Left ventricle myocardium inferior (tissue), 1 donor: ENCODE measurements at places on chromosomes 12 and 14.

- no peak for DNase-seq
- no peaks in the 10 kb centered on the region for H3K27me3 ChIP-seq
- no peaks in the 10 kb centered on the region for H3K36me3 ChIP-seq
- peak overlapping the region; percentile 76 for H3K4me3 ChIP-seq
- peak overlapping the region; percentile 93 for H3K27ac ChIP-seq
Measured at GRCh38 chr12:56151672-56152131, 685 bp upstream of the MYL6B start.

- no peak overlapping the region for H3K4me3 ChIP-seq
- no peaks in the 10 kb centered on the region for H3K27me3 ChIP-seq
Measured at GRCh38 chr12:108582509-108582908, 15.4 kb downstream of the TMEM119 start.

DNA sequence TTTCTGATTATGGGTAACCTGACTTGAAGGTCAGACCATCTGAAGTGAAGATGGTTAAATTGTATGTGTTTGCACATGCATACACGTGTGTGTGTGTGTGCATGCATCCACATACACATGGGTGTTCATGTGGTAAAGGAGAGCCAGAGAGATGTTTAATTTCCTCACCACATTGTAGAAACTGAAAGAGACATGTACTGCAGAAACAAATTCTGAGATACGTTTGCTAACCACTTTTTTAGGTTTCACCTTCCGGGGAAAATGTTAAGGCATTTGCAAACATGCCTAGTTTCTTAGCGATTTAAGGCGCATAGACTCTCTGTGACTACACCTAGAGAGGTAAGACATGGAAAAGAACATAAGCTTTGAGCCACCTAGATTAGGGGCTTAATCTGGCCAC lies 362.9 kb downstream of the RAD51B start:
- H3K4me3 ChIP-seq = no peak overlapping the region
- H3K4me1 ChIP-seq = no peaks in the 10 kb centered on the region
- no peak overlapping the region for H3K27ac ChIP-seq
- no peaks in the 10 kb centered on the region for H3K36me3 ChIP-seq

DNA sequence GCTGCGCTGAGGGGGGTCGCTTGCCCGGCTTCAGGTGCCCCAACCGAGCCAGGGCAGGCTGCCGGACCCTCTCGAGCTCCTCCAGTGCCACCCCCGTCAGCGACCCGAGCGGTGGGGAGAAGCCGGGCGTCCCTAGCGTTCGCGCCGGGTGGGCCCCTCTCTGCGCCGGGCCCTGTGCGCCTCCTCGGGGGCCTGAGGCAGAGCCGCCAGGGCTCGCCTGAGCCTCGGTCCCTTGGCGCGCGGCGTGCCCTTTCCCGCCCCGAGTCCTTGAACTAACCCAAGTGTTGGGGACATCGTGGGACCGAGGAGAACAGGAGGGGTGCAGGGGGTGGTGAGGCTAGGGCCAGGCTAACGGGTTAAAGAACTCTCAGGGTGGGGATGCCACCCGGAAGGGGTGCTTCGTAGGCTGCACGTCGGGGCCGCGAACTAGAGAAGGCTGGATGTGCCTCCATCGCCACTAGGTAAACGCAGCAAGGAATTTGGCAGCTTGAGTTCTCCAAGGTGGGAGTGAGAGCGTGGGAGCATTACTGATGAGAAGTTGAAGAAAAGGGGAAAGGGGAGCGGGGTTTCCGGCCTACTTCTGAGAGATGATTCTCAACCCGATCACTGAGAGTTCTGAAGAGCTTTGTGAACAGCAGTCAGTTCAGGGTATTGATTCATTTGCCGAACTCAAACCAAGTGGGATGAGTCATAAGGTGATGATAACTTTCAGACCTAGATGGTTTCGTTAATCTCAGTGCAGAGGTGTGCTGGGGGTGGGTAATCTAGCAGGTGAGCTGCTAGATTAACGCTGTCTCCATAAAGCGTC lies 618 bp downstream of the RNF34 start:
- H3K27me3 ChIP-seq = no peaks in the 10 kb centered on the region
- peak overlapping the region; percentile 94 for H3K27ac ChIP-seq
- H3K4me1 ChIP-seq = peaks cover 43% of the 10 kb centered on the region

GRCh38 chr14:70595443-70596185 lies 4.8 kb downstream of the MED6 start:
- peaks cover 61% of the 10 kb centered on the region for H3K36me3 ChIP-seq
- no peak for DNase-seq
- H3K4me1 ChIP-seq = peaks cover 44% of the 10 kb centered on the region

DNA sequence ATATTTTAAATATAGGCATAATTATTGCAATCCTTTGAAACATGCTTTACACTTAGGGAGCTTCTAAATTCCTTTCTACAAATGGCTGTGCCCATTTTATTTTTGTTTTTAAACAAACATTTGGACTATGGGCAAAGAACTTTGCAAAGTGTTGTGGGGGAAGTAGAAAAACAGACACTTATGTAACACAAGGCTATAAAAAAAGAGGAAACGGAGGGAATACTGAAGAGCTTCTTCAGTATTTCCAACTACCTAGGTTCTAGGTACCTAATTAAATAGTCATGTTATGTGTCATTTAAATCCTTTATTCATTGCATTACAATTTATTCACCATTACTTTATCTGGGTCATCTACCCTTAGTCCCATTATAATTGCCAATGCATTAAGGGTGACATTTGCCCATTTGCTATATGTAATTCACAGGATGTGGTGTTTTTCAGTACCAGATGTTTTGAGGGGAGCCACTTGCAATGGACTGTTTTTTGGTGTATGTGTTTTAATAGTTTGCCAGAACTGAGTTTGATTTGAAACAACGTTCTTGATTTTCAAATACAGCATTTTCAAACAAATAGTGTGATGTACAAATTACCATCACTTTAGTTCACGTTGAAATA lies 1.5 kb upstream of the MSRB3 start:
- no peaks in the 10 kb centered on the region for H3K27me3 ChIP-seq
- H3K36me3 ChIP-seq = no peaks in the 10 kb centered on the region
- H3K27ac ChIP-seq = no peak overlapping the region
- no peak for DNase-seq

GRCh38 chr14:64465191-64465822 lies at the start of gene AKAP5:
Gene AKAP5, plus strand, starts transcription at chr14:64465499. Its CDS starts 2,896 bp downstream, at chr14:64468395.
- peak; percentile 50 for DNase-seq
- peak within 1 kb of the TSS; percentile 84 for H3K4me3 ChIP-seq
- peak within 1 kb of the TSS; percentile 40 for H3K27ac ChIP-seq
- peaks cover 17% of the 10 kb centered on the region for H3K4me1 ChIP-seq

DNA sequence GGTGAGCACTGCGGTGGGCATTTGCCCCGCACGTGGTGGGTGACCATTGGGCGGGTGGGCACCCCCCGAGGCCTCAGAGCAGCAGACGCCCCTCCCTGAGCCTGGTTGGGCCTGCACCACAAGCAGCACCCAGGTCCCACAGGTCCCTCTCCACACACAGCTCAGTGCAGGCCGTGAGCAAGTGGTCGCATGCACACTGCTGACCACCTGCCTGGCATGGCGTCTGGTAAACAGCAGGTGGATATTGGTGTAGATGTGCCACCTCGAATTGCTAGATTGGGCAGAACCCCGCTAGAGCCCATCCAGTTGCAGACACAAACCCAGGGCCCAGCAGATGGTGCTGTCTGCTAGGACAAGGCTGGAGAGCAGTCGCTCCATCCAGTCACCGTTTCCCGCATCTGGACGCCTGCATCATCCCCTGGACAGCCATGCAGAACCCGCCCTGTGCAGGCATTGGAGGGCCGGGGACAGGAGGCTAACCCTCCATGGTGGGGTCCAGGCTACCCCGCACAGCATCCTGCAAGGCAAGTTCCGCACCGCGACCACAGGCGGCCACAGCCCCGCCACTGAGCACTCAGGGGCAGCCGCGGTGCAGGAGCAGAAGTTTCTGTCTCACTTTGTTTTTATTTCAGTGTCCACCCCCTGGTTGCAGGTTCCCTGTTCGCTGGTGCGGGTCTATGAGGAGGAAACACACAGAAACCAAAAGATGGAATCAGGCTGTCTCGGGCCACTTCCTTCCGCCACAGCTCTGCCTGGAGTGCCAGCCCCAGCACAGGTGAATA lies 45.6 kb upstream of the RIMBP2 start:
- H3K4me1 ChIP-seq = no peaks in the 10 kb centered on the region
- H3K4me3 ChIP-seq = no peak overlapping the region
- peak; percentile 26 for DNase-seq
- H3K27me3 ChIP-seq = peaks cover 51% of the 10 kb centered on the region
- H3K36me3 ChIP-seq = no peaks in the 10 kb centered on the region

DNA sequence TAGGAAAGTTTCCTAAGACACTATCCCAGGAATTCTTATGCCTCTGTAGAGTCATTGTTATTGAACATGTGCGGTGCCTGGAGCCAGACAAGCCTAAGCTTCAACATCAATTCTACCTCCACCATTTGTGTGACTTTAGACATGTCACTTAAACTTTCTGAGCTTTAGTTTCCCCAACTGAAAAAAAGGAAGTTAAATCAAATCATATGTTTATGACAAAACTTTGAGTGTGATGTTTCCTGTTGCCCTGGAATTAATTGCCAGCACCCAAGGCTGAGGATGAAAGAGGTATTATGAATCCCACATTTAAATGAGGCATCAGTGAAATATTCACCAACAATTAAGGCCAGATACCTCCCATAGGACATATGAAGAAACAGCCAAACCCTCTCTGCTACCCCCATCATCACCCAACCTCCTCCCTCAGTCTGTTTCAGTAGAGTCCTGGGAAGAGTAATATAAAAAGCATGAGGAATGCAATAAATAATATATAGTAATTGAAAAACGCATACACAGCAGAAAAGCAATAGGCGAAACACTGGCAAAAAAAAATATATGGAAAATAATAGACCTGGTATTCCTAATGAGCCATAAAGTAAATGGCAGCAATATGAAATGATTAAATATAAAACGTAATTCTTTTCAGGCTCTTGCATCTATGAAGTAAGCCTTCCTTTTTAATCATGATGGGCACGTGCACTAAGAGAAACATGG lies 182.0 kb upstream of the DCN start:
- no peak overlapping the region for H3K27ac ChIP-seq
- no peaks in the 10 kb centered on the region for H3K36me3 ChIP-seq
- H3K4me1 ChIP-seq = no peaks in the 10 kb centered on the region
- no peaks in the 10 kb centered on the region for H3K27me3 ChIP-seq
- no peak overlapping the region for H3K4me3 ChIP-seq

DNA sequence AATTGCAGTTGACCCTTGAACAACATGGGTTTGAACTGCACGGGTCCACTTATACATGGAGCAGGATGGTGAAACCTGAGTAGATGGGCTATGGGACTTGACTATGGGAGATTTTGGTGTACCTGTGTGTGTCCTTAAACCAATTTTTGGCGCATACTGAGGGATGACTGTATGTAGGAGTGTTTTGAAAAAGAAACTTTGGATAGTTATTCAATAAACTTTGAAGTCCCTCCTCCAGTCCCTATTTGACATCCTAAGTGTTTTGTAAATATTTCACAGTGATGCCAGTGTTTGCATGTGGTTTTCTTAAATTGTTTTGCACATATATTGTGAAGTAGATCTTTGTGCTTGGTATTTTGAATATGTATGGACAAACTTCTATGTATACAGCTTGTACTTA lies 12.4 kb downstream of the KTN1 start:
- H3K36me3 ChIP-seq = no peaks in the 10 kb centered on the region
- no peaks in the 10 kb centered on the region for H3K27me3 ChIP-seq
- peaks cover 91% of the 10 kb centered on the region for H3K4me1 ChIP-seq
- no peak for DNase-seq

- no peaks in the 10 kb centered on the region for H3K27me3 ChIP-seq
- no peak for DNase-seq
- no peak overlapping the region for H3K27ac ChIP-seq
- no peaks in the 10 kb centered on the region for H3K4me1 ChIP-seq
- H3K4me3 ChIP-seq = no peak overlapping the region
Measured at GRCh38 chr14:24102357-24103048, 8.4 kb downstream of the PCK2 start.

GRCh38 chr12:3685830-3686229 lies 67.1 kb downstream of the CRACR2A start:
- peak overlapping the region; percentile 82 for H3K27ac ChIP-seq
- H3K27me3 ChIP-seq = no peaks in the 10 kb centered on the region
- DNase-seq = no peak
- no peaks in the 10 kb centered on the region for H3K36me3 ChIP-seq

GRCh38 chr12:103816663-103817062 lies 24.4 kb downstream of the NT5DC3 start:
- no peaks in the 10 kb centered on the region for H3K36me3 ChIP-seq
- H3K27me3 ChIP-seq = no peaks in the 10 kb centered on the region
- H3K27ac ChIP-seq = no peak overlapping the region
- H3K4me3 ChIP-seq = no peak overlapping the region
- no peaks in the 10 kb centered on the region for H3K4me1 ChIP-seq

GRCh38 chr14:104512061-104512460 lies 67.5 kb upstream of the C14orf180 start:
- no peaks in the 10 kb centered on the region for H3K36me3 ChIP-seq
- H3K4me1 ChIP-seq = peaks cover 12% of the 10 kb centered on the region
- H3K27me3 ChIP-seq = peaks cover 38% of the 10 kb centered on the region
- H3K4me3 ChIP-seq = no peak overlapping the region
- no peak overlapping the region for H3K27ac ChIP-seq

GRCh38 chr14:68687746-68688145 lies 105.1 kb downstream of the ZFP36L1 start:
- DNase-seq = no peak
- H3K27ac ChIP-seq = no peak overlapping the region
- H3K36me3 ChIP-seq = no peaks in the 10 kb centered on the region
- no peak overlapping the region for H3K4me3 ChIP-seq
